ENCODE measurements at places on chromosomes 5 and 9.

- DNase-seq: no peak
These were observed 113.8 kb downstream of the TMEM161B start for GRCh38 chr5:88154891-88155290.

GRCh38 chr9:79480639-79481038 is 91.1 kb upstream of the TLE4 start:
- no peak for DNase-seq

DNA sequence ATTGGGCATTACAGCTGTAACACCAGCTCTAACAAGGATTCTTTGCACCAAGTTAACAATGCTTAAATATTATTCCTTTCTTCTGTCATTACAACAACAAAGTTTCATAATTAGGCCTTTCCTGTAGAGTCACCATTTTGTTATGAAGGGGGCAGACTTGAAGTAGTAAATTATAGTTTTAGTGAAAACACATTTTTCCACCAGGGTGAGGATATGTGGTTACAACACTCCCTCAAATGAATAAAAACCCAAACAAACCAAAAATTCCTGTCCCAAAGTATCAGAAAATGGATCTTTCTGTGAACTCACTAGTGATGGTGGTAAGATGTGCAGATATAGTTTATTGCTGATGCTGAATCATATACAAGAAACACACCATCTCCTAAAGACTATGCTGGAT is 250.5 kb upstream of the TUT7 start:
- DNase-seq: no peak

- DNase-seq: no peak
These were observed 65.2 kb downstream of the USP20 start for GRCh38 chr9:129900263-129901027.

DNA sequence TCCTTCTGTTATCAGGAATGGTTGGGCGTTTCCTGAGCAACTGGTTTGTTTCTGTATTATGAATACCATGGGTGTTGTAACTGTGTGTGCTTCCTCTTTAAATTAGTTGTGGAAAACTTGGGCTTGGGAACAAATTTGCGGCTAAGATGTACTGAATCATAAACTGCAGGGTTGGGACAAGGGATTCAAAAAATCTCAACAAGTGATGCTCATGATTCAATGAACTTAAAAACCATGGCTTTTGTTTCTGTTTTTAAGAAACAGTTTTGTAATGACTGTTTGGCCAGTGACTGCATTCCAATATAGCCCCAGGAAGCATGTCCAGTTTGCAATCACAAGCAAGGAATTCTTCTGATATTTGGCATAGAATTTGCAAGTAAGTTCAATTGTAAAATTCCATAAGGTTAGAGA is 657.5 kb upstream of the WWC1 start:
- DNase-seq: no peak

GRCh38 chr9:10014889-10015288 is 597.9 kb downstream of the PTPRD start:
- DNase-seq: no peak

DNA sequence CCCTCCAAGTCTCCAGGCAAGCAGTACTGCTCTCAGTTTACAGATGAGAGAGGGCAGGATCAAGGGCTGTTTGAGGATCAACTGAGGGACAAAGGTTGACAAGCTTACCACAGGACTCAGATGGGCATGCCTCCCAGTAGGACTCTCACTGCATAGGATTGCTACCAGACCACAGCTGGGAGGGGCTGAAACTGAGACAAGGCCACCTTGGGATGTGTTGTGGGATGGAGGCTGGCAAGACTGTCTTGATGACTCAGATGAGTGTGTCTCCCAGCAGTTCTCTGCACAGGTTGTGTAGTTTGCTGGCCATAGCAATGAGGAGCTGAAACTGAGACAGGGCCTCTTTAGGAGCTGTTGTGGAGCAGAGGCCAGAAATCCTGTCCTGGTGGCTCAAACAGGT is 222.2 kb upstream of the IRX1 start:
- no peak for DNase-seq

DNA sequence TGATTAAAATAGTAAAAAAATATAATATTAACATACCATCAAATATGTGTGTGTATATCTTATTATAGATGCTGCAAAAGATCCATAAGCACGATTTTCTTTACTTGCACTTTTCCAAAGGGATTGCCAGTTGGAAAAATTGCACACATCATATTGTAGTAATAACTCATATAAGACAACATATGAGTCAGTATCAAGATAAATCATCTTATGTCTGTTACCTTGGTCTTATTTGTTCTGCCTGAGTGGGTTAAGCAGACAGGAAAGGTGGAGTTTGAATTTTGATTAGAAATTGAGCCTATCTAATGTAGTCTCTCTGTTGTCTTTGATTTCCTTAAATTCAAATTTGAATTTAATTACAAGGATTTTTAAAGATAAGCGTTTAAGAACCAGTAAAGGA is 24.6 kb downstream of the LYSMD3 start:
- no peak for DNase-seq

DNA sequence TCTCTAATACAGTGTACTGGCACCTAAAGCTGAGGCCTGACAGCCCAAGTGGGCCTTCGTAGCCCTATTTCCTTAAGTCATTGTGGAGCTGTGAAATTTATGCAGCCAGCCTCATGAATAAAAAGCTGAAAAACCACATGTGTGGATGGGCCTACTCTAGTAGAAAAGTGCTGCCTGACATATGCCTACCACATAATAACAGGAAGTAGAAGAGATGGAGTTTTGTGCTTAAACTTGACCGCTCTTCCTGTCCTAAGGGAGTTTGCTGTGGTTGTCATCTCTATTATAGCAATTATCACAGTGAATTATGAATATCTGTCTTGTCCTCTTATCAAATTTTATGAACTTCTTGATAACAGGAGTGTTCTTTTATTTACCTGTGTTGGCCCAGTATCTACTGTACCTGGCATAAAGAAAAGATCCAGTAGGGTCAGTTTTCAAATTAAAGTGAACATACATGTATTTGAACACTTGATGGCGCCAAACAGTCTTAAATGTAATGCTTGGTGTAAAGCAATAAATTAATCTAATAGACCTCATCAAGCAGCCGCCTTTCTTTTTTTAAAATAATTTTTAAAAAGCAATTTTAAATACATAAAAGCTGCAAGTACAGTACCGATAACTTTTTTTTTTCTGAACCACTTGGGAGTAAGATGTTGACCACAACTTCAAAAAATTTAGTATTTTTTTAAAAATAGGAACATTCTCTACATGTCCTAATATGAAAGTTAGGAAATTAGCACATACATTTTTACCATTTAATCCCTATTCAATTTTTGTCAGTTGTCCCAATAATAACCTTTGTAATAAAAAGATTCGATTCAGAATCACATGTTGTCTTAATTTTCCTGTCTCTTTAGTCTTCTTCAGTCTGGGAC is 51.0 kb downstream of the FKTN start:
- DNase-seq: no peak

DNA sequence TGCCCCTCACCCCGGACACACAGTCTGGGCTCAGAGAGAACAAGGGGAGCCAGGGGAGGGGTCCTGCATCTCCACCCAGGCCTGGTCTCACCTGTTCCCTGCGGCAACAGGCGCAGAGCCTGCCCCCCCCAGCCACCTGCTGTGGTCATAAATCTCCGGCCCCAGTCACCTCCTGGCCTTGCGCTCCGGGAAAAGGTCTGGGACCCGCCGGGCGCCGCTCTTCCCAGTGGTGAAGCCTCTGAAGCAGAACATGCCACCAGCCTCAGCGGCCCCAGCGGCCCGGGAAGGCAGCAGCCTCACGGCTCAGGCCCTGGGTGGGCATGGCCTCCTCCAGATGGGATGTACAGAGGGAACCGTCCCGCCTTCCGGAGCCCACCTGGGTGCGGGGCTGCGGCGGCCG is 20.6 kb downstream of the NOTCH1 start:
- DNase-seq: no peak

DNA sequence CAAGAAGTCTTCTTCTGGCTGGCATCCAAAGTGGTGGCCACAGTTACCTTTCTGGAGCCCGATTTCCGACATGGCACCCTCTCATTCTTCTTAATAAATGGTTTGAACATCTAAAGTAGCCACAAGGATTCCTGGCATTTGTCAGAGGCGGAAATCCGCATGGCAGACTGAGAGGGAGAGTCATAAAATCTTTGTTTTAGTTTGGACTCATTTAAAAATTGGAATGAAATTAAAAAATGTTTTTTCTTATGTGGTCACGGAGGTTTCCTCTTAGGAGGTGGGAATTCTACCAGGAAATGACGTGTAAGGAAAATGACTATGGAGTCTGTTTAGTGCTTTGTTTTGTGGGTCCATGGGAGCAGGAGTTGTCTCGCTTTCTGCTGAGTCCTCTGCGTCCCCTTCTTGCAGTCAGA is 133.0 kb upstream of the PTCH1 start:
- no peak for DNase-seq

Measured in activated CD4-positive, alpha-beta T cell treated with anti-CD3 and anti-CD28 coated beads, Interleukin-2, amount 50 U/mL, for 48 hours (primary cell).